HFFc6 (cell line): ENCODE measurements at places on chromosomes 7 and 10. TPM values are rescaled to one million over a fixed set of nuclear protein-coding genes. Genes with fewer than 3 reads are reported as not detected.

DNA sequence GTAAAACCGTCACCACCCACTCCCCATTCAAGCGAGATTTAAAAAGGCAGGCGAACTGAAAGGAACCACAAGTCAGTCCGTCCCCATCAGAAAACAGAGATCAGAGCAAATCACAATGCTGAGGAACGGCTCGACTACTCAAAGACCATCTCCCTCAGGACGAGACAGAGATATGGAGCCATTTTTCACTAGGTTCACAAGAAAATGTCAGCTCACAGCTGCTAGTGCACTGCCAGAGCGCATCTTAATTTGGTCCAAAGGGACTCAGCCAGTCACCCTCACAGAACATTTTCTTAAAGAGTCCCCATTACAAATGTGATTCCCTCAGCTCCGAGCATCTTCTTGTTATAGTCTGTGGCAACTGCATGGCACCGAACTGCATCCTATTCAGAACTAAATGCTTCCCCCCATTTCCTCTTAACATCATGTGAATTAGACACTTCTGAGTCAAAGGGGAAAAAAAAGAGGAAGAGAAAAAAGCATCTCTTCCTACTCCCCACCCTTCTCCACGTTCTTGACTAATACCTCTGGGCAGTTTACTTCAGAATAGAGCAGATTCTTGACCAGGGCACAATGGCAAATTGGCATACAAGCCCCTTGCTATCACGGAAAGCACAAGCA, 683.9 kb downstream of the MAGI2 start:
- no peak overlapping the region for H3K27ac ChIP-seq
- H3K4me1 ChIP-seq = no peaks in the 10 kb centered on the region; the same call in 1 of the 2 replicates
- H3K4me3 ChIP-seq = no peak overlapping the region

DNA sequence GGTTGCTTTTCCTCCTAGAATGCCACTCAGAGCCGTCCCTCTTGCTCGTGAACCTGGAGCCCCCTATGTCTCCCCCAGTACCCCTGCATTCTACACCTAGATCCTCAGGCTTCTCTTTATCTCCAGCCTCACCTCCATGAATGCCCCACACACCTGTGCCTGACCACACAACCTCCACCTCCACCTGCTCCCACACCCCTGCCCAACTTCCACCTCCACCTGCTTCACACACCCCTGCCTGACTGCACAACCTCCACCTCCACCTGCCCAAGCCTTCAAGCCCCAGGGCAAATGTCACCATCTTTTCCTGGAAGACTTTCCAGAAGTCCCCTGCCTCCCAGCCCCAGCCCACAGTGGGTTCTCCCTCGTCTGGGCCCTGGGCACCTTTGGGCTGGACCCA, 6.9 kb upstream of the LFNG start:
- no peak overlapping the region for H3K27ac ChIP-seq
- no peaks in the 10 kb centered on the region; the same call in 1 of the 2 replicates for H3K27me3 ChIP-seq
- peaks cover 28% of the 10 kb centered on the region for H3K4me1 ChIP-seq
- no peaks in the 10 kb centered on the region for H3K36me3 ChIP-seq

GRCh38 chr7:111274857-111275256, 183.9 kb downstream of the LRRN3 start:
- no peak overlapping the region for H3K27ac ChIP-seq
- no peak overlapping the region for H3K4me3 ChIP-seq
- no peak for DNase-seq
- no peaks in the 10 kb centered on the region for H3K27me3 ChIP-seq

- no peak overlapping the region for H3K4me3 ChIP-seq
- no peaks in the 10 kb centered on the region for H3K4me1 ChIP-seq
- H3K27ac ChIP-seq = no peak overlapping the region
- H3K36me3 ChIP-seq = peaks cover 7% of the 10 kb centered on the region; the same call in 1 of the 2 replicates
- no peaks in the 10 kb centered on the region for H3K27me3 ChIP-seq
Measured at GRCh38 chr10:121154846-121155245, 303.7 kb downstream of the WDR11 start.

- no peaks in the 10 kb centered on the region; the same call in 1 of the 2 replicates for H3K36me3 ChIP-seq
- H3K4me3 ChIP-seq = no peak overlapping the region
- DNase-seq = no peak
- no peak overlapping the region for H3K27ac ChIP-seq
- H3K4me1 ChIP-seq = no peaks in the 10 kb centered on the region
Measured at GRCh38 chr10:131203456-131204357, 107.8 kb downstream of the TCERG1L start.

Gene MRLN
- not detected in 2 replicates for total RNA-seq

DNA sequence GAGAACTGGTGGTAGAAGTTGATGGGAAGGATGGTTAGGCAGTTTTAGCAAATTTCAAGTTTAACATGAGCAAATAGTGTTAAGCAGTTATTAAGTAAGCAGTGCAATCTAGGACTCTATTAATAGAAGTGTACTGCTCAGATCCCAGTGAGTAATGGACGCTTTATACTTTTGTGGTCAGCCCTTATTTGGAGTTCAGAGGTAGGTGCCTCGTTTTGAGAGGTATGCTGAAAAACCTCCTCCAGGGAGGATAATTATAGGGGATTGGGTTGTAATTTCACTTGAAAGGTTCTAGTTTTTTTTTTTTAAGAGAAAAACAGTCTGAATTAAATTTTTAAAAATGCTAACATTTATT, 33.5 kb upstream of the CCDC7 start:
- H3K4me1 ChIP-seq = peaks cover 33% of the 10 kb centered on the region
- no peaks in the 10 kb centered on the region for H3K27me3 ChIP-seq
- no peaks in the 10 kb centered on the region for H3K36me3 ChIP-seq
- no peak overlapping the region for H3K4me3 ChIP-seq
- peak overlapping the region; percentile 27; the same call in 1 of the 2 replicates for H3K27ac ChIP-seq

Gene CDK1
- total RNA-seq = 17.0 to 39.0 TPM (median 38.6 TPM) in 3 replicates

Gene LIPK
- not detected in 3 replicates for total RNA-seq
